Cerebellar nuclear complex (tissue), 1 donor: ENCODE measurements at places on chromosomes 11 and 22.

- no peak for DNase-seq
Observed at GRCh38 chr11:75196426-75196825, 44.1 kb upstream of the TPBGL start.

GRCh38 chr11:8225589-8226036, 38.1 kb downstream of the LMO1 start:
- no peak for DNase-seq

DNA sequence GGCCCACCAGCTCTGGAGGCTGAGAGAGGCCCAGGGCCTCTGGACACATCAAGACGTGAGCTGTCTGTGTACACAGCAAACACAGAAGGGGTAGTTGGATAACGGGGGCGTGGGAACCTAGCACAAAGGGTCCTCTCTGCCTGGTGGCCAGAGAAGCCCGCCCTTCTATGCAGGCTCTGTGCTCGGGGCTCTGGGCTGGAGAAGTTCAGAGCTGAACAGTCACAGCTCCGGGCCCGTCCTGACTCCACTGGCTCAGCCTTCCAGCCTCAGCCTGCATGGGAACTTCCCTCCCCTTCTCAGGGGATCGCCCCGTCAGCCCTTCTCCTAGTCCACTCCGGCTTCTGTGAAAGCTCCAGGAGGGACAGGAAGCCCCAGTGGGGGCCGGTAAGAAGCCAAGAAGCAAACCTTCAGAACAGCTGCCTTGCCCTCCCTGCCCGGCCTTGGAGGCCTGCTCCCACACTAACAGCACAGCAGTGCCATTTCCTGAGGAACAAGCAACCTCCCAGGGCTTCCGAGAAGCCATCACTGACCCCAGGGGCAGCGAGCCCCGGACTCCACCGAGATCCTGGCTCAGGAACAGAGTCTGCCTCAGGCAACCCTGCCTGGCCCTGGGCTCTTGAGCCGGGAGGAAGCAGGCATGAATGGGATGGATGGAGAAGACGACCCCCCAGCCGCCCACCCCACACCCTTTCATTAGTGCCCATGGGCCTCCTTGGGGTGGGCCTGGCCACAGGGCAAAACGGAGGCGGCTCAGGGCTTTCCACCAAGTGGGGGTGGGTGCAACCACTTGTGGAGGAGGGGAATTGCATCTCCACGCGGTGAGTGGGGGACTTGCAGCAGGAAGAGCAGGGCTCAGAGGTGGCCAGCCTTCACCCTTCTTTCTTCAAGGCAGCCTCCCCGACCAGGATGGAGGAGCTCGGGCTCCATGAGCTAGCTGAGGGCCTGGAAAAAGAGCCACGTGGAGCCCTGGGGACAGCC, 119.8 kb downstream of the ST3GAL4 start:
- no peak for DNase-seq

- DNase-seq, result no peak
Observed at GRCh38 chr22:35681454-35682052, 33.3 kb downstream of the APOL6 start.

DNA sequence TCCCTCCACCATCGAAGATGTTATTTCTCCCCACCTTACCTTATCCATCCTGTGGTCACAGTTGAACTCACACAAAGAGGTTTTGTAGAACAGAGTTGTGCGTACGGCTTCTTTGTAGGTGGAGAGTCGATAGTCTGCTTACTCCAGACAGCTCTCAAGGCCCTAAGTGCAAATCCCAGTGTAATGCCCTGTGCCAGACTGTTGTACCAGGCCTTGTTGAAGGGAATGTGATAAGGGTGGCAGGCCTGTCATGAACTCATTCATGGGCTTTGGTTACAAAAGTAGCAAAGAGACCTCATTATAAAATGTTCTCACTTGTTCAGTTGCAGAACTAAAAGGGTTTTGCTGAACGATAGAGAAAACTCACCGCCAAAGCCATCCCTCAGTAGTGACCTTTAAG, 288.7 kb upstream of the CADM1 start:
- no peak for DNase-seq

DNA sequence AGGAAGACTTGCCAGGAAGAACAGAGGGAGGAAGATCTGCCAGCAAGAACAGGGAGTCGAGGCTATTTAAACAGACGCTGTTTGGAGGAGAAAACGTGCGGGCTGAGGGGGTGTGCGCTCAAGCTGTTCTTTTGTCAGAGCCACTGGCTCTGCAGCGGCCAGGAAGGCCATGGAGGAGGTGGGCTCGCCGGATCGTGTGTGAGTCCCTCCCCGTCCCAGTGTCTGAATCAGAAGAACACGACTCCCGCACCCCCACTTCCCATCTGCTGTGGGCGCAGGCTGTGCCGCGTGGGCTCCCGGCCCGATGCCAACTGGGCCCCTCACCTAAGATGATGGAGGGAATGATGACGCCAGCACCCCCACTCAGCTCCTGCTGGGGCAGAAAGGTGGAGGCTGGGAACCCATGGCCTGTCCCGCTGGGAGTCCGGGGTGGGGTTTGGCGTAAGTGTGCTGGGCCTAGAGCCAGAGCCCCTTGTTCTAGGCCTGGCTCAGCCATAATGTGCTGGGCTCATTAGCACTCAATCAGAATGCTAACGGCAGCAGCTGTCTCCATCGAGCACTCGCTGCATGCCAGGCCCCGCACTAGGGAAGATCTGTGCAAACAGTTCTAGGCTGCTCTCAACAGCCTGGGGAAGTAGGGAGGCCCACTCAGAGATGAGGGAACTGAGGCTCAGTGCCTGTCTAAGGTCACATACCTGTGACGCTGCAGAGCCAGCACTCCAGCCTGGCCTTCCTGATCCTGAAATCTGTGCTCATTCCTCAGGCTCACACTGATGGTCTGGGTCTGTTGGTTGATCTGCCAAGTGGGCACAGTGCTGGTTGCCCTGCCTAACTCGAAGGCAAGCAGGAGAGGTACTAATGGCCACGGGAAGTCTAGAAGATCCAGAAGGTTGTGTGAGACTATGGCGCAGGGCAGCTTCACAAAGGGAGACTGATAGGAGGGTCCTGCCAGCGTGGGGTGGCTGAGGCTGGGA, 11.5 kb downstream of the NPTXR start:
- no peak for DNase-seq

DNA sequence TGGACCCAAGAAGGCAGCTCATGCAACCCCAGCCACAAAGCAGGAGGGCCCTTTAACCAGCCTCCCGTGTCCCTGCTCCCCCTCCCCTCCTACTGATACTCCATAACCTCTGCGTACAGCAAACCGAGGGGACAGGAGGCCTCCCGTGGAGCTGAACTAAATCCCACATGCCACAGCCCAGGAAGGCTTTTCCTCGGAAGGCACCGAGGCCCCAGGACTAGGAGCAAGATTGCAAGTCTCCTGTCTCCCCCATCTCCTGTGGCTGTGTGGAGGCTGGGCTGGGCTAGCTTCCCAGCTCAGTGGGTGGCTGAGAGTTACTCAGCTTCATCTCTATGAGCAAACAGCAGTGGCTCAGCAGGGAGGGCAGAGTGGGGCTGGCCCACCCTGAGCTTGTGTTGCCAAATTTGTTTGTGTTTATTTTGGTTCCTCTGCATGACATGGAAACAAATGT, 62.7 kb upstream of the NECTIN1 start:
- no peak for DNase-seq

DNA sequence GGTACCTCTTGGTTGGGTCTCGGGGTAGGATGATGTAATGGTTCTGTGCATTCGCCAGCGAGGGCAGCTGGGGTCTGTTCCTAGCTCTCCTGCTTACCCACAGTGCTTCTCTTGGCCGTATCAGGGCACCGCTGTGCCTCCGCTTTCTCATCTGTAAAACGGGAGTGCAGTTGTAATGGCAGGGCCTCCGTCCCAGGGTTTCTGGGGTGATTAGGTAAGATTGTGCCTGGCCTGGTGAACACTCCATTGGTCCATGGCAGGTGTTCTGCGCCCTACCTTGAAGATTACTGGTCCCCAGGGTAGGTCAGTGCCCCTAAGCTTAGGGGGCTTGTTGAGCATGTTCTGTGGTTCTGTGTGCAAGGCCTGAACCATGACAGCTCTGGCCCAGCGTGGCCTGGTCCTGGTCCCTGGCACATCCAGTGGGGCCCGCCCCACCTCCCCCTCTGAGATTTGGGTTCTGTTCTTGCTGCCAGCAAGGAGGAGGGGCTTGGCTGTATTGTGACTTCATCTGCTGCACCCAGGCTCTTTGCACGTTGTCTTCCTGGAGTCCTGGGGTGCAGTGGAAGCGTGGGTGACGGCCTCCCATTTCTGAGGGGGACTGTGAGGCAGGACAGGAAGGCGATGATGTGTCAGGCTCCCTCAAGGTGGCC, 4.9 kb downstream of the MYRF start:
- DNase-seq, result no peak
